ENCODE measurements at places on chromosomes 7 and 10.

- DNase-seq = peak; percentile 93
Observed at GRCh38 chr10:14959221-14960057, at the start of gene MEIG1. Gene MEIG1, plus strand, starts transcription at chr10:14959388. Its CDS starts 7,081 bp downstream, at chr10:14966469.

DNA sequence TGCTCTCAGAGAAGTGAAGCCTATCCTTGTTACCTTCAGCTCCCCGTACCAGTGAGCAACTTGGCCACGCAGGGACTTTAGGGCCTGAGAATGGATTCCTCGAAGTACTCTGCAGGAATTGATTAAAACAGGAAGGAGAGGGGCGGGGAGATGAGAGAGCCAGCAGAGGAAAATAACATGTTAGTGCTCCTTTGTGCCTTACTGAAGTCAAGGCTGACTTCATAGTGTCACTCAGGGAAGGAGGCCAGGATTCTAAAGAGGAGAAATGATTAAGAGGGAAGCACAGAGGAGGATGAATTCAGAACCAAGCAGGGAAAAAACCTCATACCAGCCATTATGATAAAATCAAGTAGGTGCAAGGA, 195.6 kb upstream of the RHOBTB1 start:
- DNase-seq = no peak

DNA sequence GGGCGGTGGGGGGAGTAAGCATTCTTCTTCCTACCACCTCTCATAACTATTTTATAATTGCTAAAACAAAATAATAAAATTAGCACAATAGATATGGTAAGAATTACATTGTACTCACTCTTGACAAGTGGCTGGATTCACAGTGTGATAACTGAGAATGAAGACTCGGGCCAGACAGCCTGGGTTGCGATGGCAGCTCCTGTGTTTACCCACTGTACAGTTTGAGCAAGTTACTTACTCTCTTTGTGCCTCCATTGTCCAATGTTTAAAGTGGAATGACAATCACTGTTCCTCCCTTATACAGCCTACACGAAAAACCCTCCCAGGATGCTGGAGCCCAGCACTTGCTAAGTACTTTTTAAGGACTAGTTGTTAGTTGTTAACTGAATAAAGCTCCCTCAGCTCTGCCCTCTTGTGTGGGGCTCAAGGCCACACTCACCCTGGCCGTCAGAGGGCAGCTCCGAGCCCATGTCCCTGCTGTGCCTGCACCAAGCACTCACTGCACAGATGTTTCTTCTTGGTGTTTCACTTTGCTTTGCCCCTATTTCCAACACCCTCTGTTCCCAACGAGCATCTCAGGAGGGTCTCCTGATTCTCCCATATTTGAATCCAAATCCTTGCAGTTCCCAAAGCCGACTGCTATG, 56.4 kb upstream of the NPS start:
- no peak for DNase-seq

GRCh38 chr7:4830176-4830575, 31.7 kb downstream of the PAPOLB start:
- peak; percentile 64 for DNase-seq

GRCh38 chr10:78784546-78784945, 284.2 kb upstream of the ZMIZ1 start:
- peak; percentile 38 for DNase-seq

GRCh38 chr7:21500117-21500832, 42.6 kb upstream of the DNAH11 start:
- DNase-seq = no peak

- no peak for DNase-seq
Observed at GRCh38 chr7:70481570-70482123, 650.3 kb upstream of the GALNT17 start.

DNA sequence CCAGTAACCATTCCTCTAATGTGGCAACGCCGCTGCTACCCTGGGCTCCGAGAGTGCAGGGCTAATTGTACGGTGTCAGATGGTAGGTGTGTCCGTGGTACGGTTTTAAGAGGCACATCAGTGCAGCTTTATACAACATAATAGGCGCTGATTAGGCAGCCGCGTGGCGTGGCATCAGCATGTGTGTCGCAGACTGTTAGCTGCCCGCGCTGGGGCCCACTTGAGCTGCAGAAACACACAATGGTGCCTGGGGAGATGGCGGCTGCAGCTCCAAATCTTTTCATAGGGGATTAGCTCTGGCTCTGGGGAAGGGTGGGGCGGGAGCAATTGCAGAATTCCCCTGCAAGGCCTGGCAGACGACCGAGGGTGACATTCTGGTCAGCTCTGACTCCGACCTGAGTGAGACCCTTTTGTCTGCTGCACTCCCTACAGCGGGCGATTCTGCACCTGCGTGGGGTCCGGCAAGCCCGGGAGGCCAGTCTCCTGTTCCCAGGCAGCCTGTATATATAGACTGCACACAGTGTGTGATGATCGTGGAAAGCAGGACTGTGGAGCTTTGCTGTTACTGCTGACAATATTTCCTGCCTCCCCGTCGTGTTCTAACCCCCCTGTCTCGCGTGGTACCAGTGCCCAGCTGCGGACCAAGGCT, 722.7 kb upstream of the CELF2 start:
- DNase-seq = no peak

Measured in heart right ventricle (tissue), 16 donors.